ENCODE measurements at places on chromosomes 2 and 18. TPM values are rescaled to one million over a fixed set of nuclear protein-coding genes. Genes with fewer than 3 reads are reported as not detected.

MAP2 gene
- total RNA-seq: 100.0 TPM

GRCh38 chr2:230589497-230590015 lies 123.1 kb upstream of the CAB39 start:
- no peak for ATAC-seq

DNA sequence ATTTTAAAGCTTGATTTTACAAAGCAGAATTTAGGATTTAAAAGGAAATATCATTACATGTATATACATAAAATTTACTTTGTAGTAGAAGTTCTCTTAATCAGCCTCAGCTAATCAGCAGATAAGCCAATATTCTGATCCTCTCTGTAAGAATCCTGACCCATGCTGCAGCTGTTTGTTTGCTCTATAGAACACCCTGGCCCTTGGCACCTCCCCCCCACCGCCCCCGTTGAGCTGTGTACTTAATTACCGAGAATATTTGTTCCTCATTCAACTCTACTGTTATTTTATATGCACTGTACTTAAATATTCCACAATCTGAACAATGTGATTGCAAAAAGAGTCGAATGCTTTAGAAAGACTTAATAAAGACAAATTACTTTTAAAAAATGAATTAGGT lies 98.0 kb downstream of the EVA1A start:
- no peak for ATAC-seq

DNA sequence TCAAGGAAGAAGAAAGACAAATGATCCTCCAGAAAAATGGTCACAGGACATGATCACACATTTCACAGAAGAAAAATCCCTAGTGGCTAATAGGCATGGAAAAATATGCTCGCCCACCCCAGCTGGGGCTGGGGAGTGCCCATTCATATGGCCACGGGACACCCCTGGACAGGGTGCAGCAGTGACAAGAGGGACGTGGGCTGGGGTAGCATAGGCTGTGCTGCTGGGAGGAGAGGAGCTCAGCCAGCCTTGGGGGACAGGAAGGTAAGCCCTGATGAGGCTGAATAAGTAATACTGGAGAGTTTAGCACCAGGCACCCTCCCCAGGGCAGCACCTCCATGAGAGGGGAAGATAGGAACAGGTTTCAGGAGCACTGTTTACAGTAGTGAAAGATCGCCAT lies 254.9 kb upstream of the HS6ST1 start:
- ATAC-seq: no peak

DNA sequence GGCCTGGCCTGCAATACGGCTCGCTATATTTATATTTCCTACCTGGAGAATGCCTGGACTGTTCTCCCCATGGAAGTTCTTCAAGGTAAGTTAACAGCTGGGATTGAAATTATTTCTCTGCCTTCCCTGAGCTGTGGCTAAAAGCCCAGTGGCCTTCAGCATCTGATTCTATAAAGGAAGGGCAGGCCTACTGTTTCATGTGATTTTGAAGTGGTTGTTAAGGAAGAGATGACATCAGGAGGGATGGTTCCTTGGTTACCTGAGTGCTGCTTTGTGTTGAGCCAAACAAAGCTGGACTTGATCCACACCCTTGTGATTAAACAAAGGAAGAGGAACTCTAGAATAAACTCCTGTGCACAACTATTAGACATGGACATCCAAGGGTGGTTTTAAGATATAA lies 61.6 kb downstream of the MFSD6 start:
- ATAC-seq: peak; percentile 71

DNA sequence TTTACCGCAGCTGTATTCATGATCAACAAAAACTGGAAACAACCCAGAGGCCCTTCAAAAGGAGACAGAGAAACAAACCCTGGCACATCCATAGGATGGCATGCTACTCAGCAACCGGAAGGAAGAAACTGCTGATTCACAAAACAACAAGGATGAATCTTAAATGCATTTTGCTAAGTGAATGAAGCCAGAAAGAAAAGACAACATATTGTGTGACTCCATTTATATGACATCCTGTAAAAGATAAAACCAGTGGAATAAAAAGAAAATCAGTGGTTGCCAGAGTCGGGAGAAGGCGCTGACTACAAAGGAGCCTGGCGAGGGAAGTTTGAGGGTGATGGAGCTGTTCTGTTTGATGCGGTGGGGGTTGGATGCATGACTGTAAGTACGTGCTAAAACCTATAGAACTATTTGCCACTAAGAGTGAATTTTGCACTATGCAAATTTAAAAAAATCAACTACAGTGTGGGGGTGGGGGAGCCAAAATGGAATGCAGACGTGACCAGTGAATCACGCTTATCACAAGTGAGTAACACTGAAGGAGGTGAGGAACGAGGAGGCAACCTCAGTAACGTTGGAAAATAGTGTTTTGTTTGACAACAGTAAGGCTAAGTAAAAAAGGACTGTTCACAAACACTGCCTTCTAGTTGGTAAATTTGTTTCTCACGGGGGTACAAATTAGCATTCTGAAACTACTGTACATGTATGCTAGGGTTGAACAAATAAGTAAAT lies 108.9 kb downstream of the INHBB start:
- no peak for ATAC-seq

DNA sequence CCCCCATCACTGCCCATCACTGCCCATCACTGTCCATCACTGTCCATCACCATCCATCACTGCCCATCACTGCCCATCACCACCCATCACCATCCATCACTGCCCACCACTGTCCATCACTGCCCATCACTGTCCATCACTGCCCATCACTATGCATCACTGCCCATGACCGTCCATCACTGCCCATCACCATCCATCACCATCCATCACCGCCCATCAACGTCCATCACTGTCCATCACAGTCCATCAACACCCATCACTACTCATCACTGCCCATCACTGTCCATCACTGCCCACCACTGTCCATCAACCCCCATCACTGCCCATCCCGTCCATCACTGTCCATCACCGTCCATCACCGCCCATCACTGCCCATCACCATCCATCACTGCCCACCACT lies 57.8 kb upstream of the OTOS start:
- ATAC-seq: no peak

SLC23A3 gene
- total RNA-seq: 0.27 TPM

- no peak for ATAC-seq
Measured at GRCh38 chr2:234495251-234496054, 1.4 kb downstream of the ARL4C start.

DNA sequence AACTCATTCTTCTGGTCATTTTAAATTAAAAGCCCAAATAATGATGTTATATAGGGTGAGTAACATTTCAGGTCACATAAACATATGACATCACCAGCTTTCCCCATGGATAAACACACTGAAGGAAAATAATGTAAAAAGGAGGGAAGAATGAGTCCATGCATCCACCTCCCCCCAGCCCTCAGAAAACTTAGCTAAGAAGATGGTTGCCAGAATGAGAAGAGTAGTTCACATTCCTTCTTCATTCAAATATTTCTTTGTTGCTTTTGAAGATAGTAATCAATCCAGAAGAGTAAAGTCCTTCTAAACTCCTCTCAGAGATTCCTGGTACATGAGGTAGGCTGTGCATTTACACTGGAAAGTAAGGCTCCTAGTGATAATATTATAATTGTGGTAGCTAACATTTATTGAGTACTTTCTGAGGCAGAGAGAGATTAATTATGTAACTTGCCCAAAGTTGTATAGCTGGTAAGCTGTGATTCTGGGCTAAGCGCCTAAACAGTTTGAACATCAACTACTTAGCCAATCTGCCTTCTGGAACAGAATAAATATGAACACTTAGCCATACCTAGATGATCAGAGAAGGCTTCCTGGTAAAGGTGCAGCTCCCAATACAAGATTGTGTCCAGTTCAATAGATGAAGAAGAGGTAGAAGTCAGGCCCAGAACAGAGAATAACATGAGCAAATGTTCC lies 256.7 kb upstream of the FN1 start:
- no peak for ATAC-seq

DNA sequence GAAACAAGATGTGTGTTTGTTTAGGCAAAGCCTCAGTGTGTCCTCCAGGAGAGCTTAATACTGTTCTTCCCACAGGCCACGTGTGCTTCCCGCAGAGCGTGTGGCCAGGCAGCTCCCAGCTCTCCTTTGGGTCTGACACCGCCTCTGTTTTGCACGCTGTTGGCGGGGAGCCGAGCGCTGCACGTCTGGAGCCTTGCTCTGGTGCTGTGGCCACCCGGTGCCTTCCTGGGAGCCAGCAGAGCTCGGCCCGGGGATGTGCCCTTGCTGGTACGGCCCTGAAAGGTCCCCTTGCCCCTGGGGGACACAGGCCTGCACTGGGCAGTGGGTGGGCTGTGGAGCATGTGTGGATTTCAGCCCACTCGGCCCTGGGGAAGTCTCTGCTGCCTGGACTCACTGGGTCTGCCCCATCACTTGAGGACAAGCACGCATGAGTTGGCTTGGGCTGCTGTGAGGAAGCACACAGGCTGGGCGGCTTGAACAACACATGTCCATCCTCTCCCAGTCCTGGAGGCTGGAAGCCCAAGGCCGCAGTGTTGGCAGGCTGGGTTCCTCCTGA lies 160.7 kb upstream of the HDAC4 start:
- ATAC-seq: peak; percentile 80

DNA sequence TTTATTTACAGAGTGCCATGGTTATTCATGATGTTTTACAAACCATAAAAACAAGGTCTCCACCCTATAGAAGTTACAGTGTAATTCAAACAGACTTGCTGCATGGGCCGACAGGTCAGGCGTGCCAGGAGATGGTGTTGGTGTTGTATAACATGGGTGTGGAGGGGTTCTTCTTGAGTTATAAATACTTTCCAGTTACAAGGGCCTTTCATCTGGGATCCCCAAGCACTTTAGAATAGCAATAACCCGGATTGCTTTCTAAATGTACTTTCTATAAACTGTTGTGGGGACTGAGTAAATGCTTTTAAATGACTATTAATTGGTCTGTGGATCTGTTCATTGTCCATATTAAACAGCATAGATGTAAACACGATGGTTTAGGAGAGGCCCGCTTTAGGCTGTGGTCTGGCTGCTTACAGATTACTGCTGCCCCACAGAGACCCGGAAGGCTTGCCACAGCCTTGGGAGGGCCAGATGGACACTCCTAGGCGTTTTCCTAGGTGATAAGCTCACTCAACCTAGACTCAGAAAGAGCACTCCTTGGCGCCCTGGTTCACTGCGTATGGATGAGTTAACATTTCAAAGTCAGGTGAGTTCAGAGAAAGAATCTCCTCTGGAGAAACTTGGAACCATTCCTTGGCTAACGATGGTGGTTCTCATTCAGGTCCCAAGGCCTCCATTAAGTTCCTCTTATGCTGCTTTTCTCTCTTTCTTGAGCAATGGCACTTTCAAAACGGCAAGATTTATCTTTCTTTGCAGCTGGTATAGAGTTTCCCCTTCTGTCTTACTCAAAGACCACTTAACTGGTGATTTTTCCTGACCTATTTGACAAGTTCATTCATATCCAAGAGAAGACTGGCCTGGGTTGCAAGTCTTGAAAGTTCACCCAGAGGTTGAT lies 3.6 kb upstream of the KIAA2012 start:
- ATAC-seq: no peak

DNA sequence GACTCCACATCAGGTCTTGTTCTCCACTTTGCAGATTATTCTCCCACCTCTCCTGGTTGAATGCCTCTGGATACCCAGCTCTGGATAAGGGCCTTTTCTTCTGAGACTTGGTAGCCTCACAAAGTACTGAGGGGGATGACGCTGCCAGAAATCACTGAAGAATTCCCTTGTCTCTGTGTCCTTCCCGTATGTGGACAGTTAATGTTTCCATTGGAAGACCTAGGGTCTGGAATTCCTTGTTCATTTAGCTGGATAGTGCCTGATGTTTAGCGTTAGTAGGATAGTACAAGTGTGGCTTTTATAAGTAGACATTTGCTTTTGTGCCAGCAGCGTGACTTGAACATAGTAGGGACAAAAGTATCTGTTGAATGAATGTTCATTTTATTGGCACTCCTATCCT lies 76.9 kb downstream of the CLHC1 start:
- ATAC-seq: no peak

DNA sequence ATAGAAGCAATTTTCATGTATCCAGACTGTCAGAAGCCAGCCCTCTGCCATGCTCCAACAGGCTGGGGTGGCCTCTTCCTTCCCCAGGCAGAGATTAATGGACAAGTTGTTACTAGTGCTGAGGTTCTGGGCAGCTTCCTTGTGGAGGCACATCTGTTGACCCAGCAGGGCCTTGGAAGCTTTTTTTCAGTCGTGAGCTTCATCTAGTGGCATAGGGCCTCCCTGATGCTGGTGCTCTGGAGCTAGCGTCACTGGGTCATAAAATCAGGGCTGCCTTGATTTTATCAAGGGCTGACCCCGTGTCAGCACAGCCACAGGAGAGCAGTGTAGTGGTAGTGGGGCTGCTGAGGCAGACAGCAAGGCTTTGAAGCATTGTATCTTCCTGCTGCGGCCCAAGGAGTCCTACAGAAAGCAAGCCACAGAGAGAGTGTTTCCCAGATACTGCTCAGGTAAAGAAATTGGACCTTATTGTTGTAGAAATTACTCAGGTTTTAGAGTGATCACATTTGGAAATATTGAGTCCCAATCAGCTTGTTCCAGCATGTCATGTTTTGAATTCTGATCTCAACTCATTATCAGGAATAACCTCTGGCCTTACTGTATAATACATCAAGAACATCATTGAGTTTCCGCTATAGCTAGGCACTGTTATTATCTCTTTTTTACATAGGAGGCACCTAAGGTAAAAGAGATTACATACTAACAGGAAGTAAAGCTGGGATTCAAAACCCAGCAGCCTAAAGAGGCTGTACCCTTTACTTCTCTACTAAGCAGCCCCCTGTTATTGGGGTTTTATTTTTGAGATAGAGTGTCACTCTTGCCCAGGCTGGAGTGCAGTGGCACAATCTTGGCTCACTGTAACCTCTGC lies 92.3 kb upstream of the ALPP start:
- no peak for ATAC-seq

DNA sequence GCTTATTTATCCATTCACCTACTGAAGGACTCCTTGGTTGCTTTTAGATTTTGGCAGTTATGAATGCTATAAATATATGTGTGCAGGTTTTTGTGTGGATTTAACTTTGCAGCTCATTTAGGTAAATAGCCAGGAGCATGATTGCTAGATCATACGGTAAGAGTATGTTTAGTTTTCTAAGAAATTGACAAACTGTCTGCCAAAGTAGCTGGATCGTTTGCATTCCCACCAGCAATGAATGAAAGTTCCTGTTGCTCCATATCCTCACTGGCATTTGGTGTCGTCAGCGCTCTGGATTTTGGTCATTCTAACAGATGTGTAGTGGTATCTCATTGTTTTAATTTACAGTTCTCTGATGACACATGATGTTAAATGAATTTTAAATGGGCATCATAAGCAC lies 8.7 kb upstream of the DIPK1C start:
- no peak for ATAC-seq

- ATAC-seq: no peak
Measured at GRCh38 chr2:221285148-221285547, 287.0 kb downstream of the EPHA4 start.

DNA sequence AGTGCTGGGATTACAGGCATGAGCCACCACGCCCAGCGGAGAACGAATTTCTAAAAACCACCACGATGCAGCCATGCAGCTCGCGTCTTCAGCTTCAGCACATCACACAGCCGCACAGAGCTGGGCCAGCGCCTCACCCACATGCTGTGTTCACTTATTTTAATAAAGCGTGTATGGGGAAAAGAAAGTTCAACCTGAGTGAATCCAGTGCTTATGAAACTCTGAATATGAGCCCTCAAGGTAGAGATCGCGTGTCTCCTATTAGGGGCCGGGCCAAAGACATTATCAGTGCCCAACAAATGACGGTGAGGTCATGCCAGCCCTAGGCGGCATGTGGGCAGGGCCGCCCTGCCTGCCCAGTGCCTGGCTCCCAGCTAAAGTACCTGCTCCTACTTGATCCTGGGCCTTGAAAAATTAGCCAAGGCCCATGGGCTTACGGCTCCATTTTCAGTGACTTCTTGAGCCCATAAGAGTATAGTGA lies 44.3 kb downstream of the SPRED2 start:
- ATAC-seq: no peak

GTF2A1L gene
- total RNA-seq: 28.7 TPM

Measured in gastroesophageal sphincter (tissue), 4 donors.